ENCODE measurements at places on chromosomes 16 and 17.

DNA sequence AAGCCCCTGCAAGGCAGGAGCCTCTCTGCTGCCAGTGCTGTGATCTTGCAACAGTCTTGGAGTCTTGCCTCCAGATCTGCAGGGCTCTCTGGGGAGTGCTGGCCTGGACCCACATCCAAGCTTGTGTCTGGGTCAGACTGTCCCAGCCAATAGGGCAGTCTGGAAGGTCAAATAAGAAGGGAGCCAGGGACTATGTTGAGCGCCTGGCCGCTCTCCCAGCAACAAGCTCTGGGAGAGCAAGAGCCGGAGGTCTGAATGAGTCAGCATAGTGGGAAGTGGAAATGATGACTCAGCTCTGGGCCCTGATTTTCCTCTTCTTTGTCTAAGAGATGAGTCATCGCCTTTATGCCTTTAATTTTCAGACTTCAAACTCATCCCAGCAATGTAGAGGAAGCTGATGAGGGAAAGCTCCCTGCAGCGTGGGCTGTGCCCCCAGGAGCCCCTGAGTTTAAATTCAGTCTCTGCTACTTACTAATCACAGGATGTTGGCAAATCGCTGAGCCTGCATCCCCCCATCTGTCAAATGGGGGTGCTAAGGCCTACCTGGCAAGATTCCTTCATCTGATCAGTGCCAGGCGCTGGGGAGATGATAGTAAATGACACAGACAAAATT is 43.6 kb upstream of the HAPSTR1 start:
- peak; percentile 48 for DNase-seq

DNA sequence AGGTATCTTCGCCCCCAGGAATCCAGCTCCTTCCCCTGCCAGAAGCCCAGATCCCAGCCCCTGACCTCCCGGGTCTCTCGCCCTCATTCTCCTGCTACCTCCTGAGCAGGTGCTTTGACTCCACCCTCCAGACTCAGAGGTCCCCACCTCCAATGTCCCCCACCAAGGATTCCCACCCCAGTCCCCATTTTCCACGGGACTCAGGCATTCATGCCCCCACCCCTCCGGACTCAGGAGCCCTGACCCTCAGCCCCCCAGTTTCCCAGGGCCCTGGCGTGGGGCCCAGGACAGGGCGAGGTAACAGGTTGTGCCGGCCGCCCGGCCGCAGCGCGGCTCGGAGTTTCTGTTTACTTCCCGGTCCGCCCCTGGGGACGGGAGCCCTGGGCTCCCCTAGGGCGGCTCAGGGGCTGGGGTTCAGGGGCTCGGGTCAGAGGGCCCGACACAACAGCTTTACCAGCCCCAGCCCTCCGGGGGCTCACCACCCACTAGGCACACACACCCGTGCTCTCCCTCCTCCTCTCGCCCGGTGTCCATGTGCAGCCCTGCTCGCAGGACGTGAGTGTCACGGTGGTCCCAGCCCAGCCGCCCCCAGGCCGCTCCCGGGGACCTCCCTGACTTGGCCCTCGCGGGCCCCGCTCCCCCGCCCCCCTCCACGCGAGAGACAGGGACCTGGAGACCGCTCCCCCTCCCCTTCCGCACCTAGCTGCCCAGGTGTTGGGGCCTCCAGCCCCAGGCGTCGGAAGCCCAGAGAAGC is 595 bp downstream of the BICDL2 start:
- no peak for DNase-seq

DNA sequence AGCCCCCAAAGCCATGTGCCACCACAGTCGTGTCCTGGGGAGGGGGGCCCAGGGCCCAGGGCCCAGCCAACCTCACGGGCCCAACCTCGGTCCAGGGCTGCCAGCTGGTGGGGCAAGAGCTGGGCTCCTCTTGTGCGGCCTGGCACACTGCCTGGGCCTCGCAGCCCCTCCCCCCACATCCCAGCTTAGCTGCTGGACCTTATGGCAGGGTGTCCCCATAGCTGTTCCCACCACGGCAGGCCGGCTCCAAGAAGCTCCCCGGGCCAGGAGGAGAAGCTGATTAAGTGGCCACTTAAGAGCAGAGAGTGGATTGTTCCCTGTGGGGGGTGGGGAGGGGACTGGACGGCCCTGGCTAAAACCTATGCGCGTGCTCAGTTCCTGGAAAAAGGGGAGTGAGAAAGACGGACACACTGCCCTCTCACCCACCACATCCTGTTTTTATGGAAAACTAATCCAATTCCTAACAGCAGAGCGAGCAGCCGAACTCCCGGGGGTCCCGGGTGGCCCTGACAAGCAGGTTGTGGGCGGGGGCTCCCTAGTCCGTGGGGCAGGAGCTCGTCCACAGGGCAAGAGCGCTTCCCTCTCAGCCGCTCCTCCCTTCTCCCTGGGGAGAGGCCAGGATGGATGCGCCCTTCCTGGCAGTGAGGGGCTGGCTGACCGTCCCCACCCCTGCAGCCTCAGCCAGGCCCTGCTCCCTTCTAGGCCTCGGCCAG is 16.8 kb downstream of the PIEZO1 start:
- no peak for DNase-seq

DNA sequence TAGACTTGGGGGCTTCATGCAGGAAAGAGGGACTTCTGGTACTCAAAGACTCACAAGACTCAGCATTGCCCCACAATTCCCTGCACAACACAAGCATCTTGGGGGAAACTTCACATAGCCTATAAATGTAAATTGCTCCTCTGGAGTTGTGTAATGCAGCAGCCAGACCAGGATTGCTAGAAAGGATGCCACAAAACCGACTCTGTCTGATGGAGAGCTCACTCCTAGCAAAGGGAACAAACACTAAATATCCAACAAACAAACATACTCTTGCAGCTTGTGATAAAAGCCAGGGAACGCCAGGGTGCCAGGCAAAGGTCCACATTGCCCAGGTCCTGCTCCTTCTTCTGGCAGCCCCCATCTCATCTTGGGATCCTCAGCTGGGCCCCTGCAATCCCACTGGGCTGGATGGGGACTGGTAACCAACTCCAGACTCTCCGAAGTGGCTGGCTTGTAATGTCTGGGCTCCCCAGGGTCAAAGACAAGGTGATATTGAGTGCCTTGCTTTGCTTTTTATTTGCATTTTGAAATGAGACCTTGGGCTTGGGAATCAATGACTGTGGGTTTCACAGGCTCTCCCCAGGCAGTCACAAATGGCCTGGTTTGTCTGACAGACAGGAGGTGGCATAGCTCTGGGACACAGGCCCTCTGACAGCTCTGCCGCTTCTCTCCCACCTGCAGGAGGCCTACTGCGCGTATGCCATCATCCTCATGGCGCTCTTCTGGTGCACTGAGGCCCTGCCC is 15.3 kb downstream of the SLC13A2 start:
- DNase-seq: no peak

DNA sequence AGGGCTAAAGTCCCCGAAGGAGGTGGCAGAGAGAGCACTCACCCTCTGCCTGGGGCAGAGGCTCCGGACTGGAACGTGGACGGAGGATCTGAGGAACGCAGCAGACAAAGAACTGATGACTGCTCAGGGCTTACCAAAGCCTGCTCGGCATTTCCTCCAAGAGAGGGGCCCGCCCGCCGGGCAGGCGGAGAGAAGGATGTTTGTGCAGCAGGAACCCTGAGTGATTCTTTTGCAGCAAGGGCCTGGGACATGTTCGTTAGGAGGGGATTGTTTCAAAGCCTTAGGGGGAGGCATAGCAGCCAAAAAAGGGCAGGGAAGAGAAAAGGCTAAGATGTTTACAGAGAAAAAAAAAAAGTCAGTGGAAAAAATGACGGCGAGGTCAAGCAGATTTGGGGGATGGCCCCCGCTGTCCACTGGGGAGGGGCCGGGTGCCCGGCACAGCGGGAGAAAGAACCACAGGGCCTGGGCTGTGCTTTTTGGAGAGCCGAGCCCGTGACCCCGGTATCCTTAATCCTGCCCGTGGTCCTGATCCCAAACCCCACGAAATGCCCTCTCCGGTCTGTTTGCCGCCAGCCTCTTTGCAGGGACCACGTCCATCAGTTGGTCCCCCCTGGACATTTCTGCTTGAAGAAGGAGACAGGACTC is 129.3 kb downstream of the NTN1 start:
- DNase-seq: peak; percentile 77

GRCh38 chr17:39623356-39623950 is 3.3 kb upstream of the PPP1R1B start:
- DNase-seq: peak; percentile 93

DNA sequence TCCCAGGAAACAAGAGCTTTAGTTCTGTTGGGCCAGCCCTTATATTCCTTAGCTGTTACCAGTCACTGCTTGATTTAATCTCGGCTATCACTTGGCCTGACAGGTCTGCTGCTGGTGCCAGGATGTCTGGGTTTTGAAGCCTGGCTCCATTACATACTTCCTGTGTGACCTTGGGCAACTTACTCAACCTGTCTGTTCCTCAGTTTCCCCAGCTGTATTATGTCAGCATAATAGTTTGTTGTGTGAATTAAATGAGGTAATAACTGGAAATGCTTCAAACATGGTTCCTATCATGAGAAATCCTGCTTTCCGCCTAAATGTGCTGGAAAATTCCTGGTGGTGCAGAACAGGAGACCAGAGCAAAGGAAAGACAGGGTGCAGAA is 50.6 kb upstream of the STH start:
- no peak for DNase-seq

GRCh38 chr17:63703029-63703428 is 3.1 kb upstream of the LIMD2 start:
- peak; percentile 34 for DNase-seq

Measured in ecto neural progenitor cell (in vitro differentiated cells).